Activated CD4-positive, alpha-beta T cell treated with anti-CD3 and anti-CD28 coated beads, Interleukin-10, Interleukin-2, amounts not matched to agents 100 ng/mL and 50 ng/mL, durations not matched to agents 16 hours and 8 hours (primary cell): ENCODE measurements at places on chromosomes 16 and 17.

DNA sequence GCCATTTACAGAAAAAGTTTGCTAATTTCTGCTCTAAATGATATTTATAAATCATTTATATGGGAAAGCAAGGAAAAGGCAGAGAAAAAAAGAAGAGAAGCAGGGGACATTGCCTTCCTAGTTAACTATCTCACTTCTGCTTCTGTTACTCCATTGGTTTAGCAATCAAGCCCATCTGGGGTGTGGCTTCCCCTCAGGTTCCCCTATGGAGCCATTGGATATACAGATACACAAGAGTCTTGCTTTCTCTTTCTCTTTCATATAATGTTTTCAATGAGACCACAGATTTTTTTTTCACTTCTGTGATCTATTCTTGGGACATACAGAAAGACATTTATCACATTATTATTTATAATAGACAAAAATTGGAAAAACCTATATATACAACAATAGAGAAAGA lies 105.6 kb upstream of the TOM1L1 start:
- DNase-seq = no peak

DNA sequence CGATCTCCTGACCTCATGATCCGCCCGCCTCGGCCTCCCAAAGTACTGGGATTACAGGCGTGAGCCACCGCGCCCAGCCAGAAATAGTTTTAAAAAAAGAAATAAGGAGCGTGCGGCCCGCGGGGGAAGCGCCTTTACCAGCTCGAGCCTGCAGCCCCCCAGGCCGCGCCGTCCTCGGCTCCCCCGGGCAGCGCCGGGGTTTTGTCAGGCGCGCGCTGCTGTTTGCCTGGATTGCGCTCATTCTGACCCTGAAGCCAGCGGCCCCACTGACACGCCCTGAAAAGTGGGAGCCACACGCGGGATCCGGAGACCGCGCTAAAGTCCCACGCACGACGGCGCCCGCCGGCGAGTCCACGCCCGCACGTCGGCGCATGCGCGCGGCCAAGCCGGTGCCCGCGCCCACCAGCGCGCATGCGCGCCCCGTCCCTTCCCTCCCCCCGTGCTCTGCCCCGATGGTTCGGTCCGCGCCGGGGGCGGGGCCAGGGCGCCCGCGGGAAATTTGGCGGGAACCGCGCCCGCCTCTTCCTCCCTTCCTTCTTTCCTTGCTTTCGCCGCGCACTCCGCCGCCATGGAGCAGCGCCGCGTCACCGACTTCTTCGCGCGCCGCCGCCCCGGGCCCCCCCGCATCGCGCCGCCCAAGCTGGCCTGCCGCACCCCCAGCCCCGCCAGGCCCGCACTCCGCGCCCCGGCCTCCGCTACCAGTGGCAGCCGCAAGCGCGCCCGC lies at the start of gene CDT1:
TSS of gene CDT1 (plus strand) at position 526 of the 724 bp plus-strand sequence. CDS start at position 569, 43 bp downstream.
- DNase-seq = peak; percentile 90

DNA sequence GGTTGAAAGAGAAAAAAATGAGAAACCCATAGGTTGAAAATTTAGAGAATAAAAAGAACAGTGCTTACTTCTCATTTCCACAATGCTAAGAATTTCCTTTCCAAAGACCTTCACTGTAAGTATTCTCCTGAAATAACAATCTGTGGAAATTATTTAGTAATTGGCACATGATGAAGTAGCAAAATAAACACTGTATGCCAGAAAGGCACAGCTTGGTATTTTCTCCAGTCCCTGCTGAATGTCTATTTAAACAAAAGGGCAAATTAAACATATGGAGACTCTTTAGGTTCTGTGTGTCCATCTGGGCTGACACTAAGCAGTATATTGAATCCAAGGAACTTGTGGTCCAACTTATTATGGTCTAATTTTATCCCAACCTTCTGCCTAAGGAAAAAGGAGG lies 46.1 kb downstream of the CHCT1 start:
- no peak for DNase-seq

DNA sequence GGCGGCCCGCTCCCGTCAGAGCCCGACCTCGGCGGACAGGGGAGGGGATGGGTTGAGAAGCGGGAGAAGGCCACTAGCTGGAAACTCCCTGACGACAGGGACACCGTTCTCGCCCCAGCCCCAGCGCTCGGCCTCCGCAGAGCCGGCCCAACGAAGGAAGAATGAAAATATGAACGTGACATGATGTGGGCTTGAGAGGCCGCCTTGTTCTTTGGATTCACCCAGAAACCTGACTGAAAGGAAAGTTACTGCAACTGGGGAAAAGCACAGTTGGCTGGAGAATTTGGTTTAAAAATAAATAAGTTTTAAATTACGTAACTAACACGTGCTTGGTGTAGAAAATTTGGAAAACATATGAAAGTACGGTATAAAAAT lies 21.1 kb downstream of the NPTX1 start:
- peak; percentile 60 for DNase-seq
